CD4-positive, CD25-positive, alpha-beta regulatory T cell (primary cell): ENCODE measurements at places on chromosomes 11 and 22. TPM values are rescaled to one million over a fixed set of nuclear protein-coding genes. Genes with fewer than 3 reads are reported as not detected.

CCDC87 gene
- polyA plus RNA-seq = not detected

GRIA4 gene
- polyA plus RNA-seq = not detected

TMEM135 gene
- 9.6 TPM for polyA plus RNA-seq

CST6 gene
- polyA plus RNA-seq = not detected

POU2AF1 gene
- polyA plus RNA-seq = 1.6 TPM

SCUBE1 gene
- polyA plus RNA-seq = not detected

GAS2 gene
- polyA plus RNA-seq = 4.1 TPM

GVQW3 gene
- 1.9 TPM for polyA plus RNA-seq

GAS2L1 gene
- polyA plus RNA-seq = not detected

RRP8 gene
- polyA plus RNA-seq = 22.5 TPM

MS4A14 gene
- not detected for polyA plus RNA-seq

ROBO4 gene
- polyA plus RNA-seq = not detected

ISX gene
- not detected for polyA plus RNA-seq

DPP3 gene
- 27.1 TPM for polyA plus RNA-seq

SLC25A45 gene
- polyA plus RNA-seq = 14.0 TPM

CABP2 gene
- polyA plus RNA-seq = not detected

ANO5 gene
- not detected for polyA plus RNA-seq

PYGM gene
- not detected for polyA plus RNA-seq

SHANK3 gene
- polyA plus RNA-seq = not detected

MUC2 gene
- not detected for polyA plus RNA-seq

OPCML gene
- polyA plus RNA-seq = not detected

RANBP1 gene
- polyA plus RNA-seq = 87.9 TPM

MS4A3 gene
- not detected for polyA plus RNA-seq

KRTAP5-2 gene
- not detected for polyA plus RNA-seq

SESN3 gene
- 8.7 TPM for polyA plus RNA-seq

C1QTNF5 gene
- not detected for polyA plus RNA-seq

OR10D3 gene
- polyA plus RNA-seq = not detected

C2CD3 gene
- polyA plus RNA-seq = 11.0 TPM

ZDHHC13 gene
- polyA plus RNA-seq = 14.7 TPM

OR52A1 gene
- polyA plus RNA-seq = not detected

SCGB2A2 gene
- polyA plus RNA-seq = not detected

OR4C16 gene
- polyA plus RNA-seq = not detected

TCIRG1 gene
- polyA plus RNA-seq = 53.9 TPM

PARVG gene
- polyA plus RNA-seq = 44.0 TPM

SERPINH1 gene
- 1.2 TPM for polyA plus RNA-seq

MLC1 gene
- 0.20 TPM for polyA plus RNA-seq

TMEM132A gene
- polyA plus RNA-seq = not detected

OR8G5 gene
- polyA plus RNA-seq = not detected

JHY gene
- polyA plus RNA-seq = 0.67 TPM

OR51E2 gene
- polyA plus RNA-seq = not detected

MPEG1 gene
- polyA plus RNA-seq = not detected

MMP12 gene
- not detected for polyA plus RNA-seq
